ENCODE measurements at places on chromosomes 7 and 10.

GRCh38 chr10:70587045-70587658 is 15.4 kb downstream of the PRF1 start:
- DNase-seq: no peak

- no peak for DNase-seq
Measured at GRCh38 chr10:70760271-70760787, 24.8 kb downstream of the TBATA start.

GRCh38 chr7:135965602-135966001 is 11.6 kb downstream of the MTPN start:
- no peak for DNase-seq

DNA sequence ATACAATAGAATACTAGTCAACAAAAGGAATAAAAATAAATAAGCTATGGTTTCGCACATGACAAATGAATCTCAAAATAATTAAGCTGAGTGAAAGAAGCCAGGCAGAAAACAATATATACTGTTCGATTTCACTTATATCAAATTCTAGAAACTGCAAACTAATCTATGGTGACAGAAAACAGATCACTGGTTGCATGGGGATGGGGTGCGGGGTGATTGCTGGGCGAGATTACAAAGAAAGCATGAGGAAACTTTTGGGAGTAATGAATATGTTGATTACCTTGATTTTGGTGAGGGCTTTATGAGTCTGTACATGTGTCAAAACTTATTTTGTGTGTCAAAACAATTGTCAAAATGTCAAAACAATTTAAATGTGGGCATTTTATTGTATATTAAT is 135.6 kb downstream of the GPR85 start:
- DNase-seq: no peak
